ENCODE measurements at places on chromosomes 13 and 19.

- DNase-seq, result no peak
Measured at GRCh38 chr19:33444562-33445441, 71.3 kb downstream of the CEBPG start.

- no peak for DNase-seq
Measured at GRCh38 chr13:79468819-79469218, 12.1 kb upstream of the NDFIP2 start.

GRCh38 chr13:108283110-108283509 is 13.6 kb downstream of the TNFSF13B start:
- no peak for DNase-seq

- no peak for DNase-seq
Measured at GRCh38 chr13:75762076-75762937, 126.2 kb downstream of the LMO7 start.

- no peak for DNase-seq
Measured at GRCh38 chr13:48318821-48319511, 15.4 kb downstream of the RB1 start.

DNA sequence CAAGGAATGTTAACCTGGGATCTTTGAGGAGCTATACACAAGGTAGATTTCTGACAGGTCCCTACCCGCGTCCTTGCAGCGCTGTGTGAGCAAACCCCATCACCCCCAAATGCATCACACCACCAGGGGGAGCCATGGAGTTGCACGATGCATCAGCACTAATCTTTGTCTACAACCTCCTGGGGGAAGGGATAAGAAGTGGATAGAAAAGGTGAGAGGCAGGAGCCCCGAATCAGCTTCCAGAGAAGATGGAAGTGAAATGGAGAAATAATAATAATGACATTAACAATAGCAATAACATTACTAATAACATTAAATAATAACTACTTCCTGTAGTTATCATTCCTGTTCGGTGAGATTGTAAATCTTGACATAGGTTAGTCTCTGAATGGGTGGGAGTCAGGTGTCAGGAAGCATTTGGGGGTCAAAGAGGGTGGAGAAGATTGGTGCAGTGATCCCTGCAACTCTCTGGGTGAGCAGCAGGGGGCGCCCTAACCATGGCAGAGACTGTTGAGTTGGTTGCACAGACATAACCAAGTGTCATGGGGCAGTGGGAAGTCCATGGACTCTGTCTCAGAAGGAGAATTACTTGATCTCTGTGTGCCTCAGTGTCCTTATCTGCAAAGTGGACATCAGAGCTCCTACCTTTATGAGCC is 16.5 kb downstream of the SIGLEC7 start:
- no peak for DNase-seq

GRCh38 chr13:19062019-19062646 is 119.5 kb downstream of the TUBA3C start:
- no peak for DNase-seq

GRCh38 chr13:111940892-111941291 is 126.1 kb upstream of the SOX1 start:
- no peak for DNase-seq

DNA sequence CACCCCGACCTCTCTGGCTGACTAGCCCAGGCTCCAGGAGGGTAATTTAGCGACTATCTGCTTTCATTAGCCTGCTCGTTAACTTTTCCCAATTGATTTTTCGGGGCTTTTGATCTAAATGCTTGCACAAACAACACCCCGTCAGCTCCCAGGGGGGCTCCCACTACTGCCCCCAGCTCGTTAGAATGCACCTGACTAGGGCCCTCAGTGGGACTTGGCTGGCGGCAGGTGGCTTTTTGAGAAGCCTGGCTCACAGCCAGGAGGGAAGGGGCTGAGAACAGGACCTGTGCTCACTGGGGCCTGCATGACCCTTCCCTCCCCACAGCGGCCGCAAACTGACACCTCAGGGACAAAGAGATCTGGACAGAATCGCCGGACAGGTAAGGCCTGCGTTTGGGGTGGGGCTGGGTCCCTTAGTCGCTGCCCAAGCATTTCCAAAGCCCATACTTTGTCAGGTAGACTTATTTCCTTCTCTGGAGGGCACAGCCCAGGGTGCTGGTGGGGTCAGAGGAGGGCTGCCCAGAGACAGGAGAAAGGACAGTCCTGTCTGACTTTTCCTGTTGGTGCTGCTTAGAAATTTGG is 7.6 kb upstream of the CD79A start:
- no peak for DNase-seq

DNA sequence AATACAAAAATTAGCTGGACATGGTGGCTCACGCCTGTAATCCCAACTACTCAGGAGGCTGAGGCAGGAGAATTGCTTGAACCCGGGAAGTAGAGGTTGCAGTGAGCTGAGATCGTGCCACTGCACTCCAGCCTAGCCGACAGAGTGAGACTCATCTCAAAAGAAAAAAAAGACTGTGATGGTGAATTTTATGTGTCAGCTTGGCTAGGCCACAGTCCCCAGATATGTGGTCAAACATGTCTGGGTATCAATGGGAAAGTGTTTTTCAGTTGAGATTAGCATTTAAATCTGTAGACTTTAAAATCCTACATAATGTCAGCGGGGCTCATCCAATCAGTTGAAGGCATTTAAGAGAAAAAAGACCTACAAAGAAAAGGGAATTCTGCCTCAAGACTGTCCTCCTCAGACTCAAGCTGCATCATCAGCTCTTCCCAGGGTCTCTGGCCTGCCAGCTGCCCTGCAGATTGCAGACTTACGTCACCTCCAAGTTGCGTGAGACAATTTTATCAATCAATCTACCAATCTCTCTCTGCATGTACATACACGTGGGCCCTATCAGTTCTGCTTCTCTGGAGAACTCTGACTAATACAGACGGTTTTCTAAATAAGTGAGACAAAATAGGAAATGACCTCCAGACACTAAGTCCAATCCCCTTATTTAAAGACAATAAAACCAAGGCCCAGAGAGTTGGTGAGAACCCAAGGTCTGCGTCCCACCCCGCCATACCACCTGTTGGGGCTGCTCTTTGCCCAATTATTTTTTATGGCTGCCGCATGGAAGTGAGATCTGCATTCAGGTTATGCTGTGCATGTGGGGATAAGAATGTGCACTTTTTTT is 99.2 kb downstream of the ABCC4 start:
- DNase-seq, result no peak

GRCh38 chr13:27967736-27968315 is 1.3 kb downstream of the CDX2 start:
- DNase-seq, result no peak

- DNase-seq, result no peak
Measured at GRCh38 chr19:49216071-49216470, 58.5 kb downstream of the TRPM4 start.

DNA sequence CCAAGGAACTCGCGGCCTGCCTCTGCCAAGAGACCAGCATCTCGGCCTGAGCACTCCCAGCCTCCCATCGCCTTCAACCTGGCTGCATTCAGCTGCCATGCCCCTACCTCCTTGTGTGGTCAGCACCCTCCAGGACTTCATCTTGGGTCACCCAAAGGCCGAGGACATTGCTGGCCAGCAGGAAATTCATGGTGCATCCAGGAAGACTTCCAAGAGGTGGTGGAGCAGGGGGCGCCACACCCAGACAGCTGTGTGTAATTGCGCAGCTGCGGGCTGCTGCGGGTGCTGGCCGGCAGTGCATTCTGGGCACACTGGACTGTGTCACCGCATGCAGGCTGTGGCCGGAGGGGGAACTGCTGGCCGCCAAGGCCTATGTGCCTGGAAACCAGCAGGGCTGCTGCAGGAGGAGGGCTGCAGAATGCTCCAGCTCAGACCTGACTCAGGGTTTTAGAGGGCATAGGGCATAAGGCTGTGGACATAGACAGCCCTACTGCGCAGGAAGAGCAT is 164.3 kb upstream of the TUBA3C start:
- DNase-seq, result no peak

DNA sequence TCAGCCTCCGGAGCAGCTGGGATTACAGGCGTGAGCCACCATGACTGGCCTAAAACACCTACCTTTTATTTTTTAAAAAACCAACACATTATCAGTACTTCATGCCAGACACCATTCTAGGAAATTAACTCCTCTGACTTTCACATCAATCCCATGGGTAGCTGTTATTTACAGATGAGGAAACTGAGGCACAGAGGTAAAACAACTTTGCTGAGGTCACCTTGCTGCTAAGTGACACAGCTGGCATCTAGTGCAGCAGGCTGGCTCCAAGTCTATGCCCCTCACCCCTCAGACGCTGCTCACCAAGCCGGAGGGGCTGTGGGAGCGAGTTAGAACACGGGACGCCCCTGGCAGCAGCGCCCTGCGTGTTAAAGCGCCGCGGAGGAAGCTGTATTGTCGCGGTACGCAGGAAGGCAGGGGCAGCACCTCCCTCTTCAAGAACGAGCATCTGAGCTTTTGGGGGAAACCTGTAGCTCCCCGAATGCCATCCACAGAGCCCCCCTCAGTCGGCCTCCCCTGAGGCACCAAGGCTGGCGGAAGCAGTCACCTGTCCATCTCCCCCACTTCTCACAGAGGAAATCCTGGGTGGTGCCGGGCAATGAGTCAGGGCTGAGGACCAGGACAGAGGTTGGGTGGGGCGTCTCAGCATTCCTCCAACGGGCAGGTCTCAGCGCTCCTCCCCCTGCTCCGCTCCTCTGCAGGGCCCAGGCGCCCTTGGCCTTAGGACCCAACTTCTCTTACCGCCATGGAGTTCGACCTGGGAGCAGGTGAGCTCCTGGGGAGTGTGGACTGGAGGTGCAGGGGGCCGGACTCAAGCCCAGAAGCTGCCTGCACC is at the start of gene C19orf33:
Gene C19orf33, plus strand, starts transcription at position 735 of the 835 bp plus-strand sequence. Its CDS starts 11 bp downstream, at position 746.
- DNase-seq, result no peak

- DNase-seq, result no peak
Measured at GRCh38 chr13:112250788-112251445, 125.2 kb upstream of the SPACA7 start.

Measured in cerebellum (tissue), 4 donors.